ENCODE measurements at places on chromosomes 1 and 21.

GRCh38 chr1:155250633-155251449, 4.4 kb downstream of the ENTREP3 start:
- DNase-seq: peak; percentile 84

DNA sequence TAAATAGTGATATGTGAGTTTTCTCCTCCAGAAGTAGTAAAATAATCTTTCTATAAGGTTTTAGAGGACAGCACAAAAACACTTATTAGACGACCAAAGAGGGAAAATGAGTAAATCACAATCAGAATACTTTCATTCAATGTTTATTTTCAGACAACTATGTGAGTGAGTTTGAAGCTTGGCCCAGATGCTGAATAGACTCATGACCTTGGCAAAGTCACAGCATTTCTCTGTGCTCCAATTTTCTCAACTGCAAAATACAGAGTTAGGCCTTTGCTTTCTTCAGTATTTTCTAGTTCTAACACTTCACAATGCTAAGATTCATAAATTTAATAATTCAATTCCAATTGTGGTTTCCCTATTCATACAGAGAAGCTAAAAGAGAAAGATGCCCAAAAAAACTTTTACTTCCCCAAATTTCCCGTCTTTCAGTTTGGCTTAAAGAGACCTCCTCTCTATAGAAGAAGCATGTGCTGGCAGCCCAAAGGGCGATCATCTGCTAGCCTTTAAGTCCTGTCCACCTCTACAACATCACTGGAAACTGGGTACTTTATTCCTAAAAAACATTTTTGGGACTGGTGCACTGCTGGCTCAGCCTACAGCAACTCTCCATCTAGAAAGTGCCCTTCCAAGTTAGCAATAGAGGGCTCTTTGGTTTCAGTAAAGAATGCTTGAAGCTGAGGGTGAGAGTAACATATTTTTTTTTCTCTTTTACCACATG, 116.8 kb upstream of the GORAB start:
- no peak for DNase-seq

DNA sequence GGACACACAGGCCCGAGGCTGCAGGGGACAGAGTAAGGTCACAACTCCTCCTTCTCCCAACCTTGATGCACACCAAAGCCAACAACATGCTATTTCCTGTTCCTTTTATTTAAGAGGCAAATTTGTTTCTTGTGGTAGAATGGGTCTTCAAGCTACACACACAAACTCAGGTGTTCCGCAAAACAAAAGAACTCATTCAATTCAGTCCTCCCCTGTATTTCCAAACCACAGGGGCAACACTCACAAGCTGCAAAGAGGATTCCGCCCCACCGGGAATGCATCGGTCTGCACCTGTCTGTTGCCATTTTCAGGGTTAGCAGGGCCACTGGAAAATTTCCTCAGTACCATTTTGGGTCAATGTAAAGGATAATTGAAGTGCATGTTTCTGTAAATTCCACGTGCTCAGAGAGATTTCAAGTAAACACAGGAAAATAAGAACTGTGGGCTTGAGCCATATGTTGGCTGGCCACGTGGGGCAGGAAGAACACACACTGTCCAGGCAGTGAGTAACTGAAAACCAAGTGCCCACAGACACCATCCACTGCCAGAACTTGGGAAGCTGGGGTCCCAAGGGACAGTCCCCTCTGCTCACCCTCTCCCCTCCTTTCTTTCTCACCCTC, 145.2 kb upstream of the ERG start:
- DNase-seq: no peak

GRCh38 chr1:207002724-207003146, 29.8 kb downstream of the C1orf116 start:
- DNase-seq: peak; percentile 94

DNA sequence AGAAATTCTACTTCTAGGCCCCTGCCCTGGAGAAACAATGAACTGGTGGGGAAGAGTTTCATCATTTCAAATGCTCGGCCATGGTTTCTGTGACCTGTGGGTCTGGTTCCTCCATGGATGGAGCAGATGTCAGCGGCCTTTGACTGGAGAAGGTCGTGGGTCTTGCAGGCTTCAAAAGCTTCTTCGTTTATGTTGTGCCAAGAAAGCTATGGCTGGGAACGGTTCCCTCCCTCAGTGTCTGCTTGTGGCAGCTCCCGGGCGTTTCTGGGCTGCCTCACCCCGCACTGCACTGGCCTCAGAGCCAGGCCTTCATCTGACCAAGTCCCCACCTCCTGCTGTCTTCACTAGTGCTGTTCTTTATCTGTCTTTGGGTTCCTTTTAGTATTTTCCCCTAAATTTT, 46.4 kb upstream of the POFUT2 start:
- no peak for DNase-seq

- DNase-seq: no peak
These were observed 37.4 kb downstream of the BTBD8 start for GRCh38 chr1:92117526-92117925.

DNA sequence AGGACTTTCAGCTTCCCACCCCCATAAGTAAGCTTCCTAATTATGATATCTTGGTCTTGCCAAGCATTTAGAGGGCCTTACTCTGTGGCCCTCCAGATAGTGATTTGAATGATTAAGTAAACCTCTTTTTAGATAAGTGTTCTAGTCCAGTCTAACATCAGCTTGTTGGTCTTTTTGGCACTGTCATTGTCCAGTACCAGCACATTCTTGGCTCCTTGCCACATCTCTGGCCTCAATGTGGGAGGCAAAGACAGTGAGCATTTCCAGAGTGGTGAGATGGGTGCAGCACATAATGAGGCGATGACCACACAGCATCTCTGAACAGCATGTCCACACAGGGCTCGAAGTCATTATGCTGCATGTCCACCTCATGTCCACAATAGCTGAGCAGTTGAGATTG, 6.1 kb downstream of the CAPZA1 start:
- DNase-seq: no peak

DNA sequence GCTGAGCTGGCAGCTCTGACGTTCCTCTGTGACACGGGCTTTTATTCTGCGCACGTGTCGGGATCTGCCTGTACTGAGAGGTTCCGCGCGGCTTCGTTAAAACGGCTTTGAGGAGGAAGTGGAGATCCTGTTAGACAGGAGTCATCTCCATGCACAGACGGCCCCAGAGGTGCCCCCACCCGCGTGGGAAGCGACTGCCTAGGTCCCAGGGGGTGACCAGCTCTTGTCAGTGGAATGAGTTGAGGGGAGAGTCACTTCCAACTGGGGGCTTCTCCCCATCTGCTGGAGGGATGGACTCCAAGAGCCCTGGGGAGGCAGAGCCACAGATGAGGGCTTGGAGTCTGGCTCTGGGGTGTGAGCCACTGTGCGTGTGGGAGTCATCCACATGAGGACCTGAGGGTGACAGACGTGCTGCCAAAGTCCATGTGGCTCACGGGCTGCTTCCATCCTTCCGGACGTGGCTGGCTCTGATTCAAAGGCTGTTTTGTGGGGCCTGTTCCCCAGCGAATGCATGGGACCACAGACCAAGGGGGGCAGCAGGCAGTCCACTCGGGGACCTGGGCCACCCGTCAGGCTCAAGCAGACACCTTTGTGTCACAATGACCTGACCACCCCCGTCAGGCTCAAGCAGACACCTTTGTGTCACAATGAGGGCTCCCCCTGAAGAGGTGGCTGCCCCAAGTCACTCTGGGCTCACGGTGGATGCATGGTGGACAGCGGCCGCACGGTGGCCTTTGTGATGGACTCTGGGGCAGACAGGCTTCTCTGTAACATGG, 26.8 kb downstream of the PTTG1IP start:
- DNase-seq: no peak

DNA sequence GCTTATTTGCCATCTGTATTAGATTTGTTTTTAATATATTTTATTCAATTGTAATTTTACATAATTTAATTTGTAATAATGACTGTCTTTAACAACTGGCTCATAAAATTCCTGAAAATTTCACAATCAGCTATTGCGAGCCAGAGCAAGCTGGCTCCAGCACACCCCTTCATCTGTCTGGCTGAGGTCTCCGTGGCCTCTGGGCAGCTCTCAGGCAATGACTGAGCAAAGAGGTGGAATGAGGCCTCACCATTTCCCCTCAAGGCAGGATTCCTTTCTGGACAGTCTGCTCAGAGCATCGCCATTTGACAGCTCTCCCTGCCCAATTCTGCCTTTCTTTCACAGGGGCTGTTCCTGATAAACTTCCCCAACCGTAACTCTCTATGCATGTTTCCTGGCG, 5.8 kb upstream of the KANK4 start:
- no peak for DNase-seq

DNA sequence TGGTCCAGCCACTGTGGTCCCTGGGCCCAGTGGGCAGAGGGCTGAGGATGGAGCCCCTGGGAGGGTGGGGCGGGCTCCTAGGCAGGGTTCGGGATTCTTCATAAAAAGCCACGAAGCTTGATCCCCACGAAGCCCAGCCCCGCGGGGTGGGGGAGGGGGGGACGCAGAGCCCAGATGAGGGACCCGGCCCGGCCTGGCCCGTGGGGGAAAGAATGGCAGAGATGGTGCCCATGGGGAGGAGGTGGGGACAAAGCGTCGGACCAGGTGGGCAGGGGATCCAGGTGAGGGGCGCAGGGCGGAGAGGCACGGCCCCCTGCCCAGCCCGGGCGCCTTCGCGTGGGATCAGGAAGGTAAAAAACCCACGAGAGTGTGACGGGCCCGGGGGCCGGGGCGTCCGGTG, 6.0 kb upstream of the SMIM12 start:
- DNase-seq: no peak

- DNase-seq: no peak
These were observed 38.4 kb downstream of the VCAM1 start for GRCh38 chr1:100757946-100758345.

DNA sequence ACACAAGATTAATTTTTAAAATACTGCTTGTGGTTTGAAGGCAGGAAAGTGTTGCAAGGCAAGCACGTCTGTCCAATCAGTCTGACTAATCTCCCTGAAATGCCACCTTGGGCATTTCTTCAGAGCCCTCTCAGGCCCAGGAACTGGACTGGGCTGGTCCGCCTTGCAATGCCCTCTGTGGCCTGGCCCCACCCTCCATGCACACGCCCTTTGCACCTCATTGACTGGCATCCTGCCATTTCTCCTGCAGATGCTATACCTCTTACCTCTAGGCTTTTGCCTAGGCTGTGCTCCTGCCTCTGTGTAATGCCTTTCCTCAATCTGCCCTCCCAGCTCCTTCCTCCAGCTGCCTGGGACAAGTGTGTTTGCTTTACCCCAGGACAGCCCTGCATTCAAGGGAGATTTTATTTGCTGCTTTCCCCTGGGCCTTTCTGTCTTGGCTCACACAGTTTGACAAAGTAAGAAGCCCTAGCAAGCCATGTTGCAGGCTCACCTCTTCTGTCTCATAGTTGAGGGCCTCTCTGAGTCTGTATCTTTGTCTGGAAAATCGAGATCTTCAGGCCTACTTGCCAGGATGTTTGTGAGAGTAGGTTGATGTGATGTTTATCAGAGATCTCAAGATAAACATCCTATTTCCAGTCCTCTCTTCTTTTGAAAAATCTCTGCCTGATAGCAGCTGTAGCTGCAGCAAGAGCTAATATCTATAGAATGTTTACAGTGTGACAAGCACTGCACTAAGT, 149.2 kb upstream of the JUN start:
- DNase-seq: peak; percentile 99

GRCh38 chr1:206907304-206907991, 10.2 kb downstream of the IL24 start:
- DNase-seq: no peak

DNA sequence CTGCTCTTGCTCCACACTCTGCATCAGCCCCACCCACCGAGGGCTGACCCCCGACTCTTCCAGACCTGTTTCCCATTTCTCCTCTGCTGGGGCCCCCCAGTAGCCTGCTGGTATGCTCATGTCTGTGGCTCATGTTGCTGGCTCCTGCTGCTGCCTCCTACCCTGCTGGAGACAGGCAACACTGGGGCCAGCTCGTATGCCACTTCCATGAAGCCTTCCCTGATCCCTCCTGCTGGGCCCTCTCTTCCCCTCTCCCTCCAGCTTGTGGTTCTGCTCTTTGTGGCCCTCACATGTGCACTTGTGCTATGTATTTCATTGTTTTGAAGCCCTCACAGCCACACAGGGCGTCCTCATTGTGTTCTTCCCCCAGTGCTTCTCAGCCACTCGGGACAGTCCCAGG, 40.5 kb downstream of the CNN3 start:
- DNase-seq: no peak

- DNase-seq: no peak
These were observed 30.4 kb upstream of the FMO1 start for GRCh38 chr1:171217658-171218443.

GRCh38 chr21:36697851-36698384, 997 bp upstream of the SIM2 start:
- DNase-seq: no peak

GRCh38 chr1:61125263-61125662, 42.9 kb downstream of the NFIA start:
- DNase-seq: peak; percentile 87

DNA sequence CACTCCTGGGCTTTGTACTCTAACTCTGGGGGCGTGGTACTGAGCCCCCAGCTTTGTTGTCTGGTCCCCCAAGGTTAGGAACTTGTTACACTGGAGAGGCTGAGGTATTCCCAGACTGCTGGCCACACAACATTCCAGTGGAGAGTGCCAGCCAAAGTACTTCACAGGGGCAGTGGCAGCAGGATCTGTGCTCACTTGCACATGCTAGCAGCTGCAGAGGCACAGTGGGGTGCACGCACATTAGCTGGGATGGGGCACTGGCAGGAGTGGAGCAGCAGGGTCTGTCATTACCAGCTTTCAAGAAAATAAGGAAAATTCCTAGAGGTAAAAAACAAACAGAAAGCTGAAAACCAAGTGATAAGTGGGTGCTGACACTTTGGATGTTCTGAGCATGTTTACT, 31.0 kb downstream of the ZNF691 start:
- DNase-seq: no peak

DNA sequence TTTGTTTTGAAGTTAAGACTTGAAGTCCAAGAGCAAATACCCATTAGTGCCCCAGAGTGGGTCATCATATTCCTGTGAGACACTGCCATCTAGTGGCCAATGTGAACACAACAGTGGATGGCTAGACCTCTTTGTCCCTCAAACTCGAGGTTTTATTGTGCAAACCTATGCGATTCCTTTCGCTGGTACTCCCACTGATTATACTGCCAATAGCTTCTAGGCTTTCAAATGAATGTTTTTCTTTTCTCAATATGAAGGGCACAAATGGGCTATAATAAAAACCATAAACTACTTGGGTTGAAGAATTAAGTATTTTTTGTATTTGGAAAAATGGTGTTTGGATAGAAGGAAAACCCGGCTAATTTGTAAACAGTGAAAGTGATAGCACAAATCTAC, 100.4 kb upstream of the ZNF281 start:
- DNase-seq: peak; percentile 73

DNA sequence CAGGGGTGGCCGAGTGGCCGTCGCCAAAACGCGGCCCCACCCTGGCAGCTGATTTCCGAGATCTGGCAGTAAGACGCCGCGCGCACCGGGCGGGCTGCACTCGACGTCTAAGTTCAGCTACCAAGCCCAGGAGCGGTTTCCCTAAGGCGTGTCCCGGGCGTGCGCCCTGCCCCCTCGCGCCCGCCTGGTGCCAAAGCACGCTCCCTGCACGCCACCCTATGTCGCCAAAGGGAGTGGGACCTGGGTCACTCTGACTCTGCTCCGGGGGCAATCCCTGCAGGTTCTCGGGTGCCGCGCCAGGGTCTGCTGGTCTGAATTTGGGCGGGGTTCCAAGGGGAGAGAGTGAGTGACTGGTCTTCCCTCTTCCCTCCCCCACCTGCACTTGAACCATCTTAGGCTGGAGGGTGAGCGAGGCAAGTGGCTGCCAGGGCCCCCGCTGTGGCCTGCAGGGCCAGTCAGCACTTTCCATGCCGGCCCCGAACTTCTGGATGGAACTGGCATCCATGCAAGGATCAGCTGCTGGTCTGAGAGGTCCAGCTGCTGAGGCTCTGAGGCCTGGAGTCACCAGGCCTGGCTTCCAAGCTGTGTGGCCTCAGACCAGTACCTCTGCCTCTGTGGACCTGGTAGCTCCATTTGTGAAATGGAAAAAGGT, at the start of gene LRRC38:
LRRC38 (minus strand) TSS at position 109 of the 652 bp plus-strand sequence. CDS start 410 bp downstream, outside the sequence.
- DNase-seq: no peak

All from NCI-H2029 (cell line).